ENCODE measurements at places on chromosomes 3 and 15. TPM values are rescaled to one million over a fixed set of nuclear protein-coding genes. Genes with fewer than 3 reads are reported as not detected.

The PFN2 gene
- polyA plus RNA-seq, result 258 TPM

The LINGO1 gene
- polyA plus RNA-seq, result 9.1 TPM

The PLSCR4 gene
- polyA plus RNA-seq, result 15.1 TPM

The SNRK gene
- 45.3 TPM for polyA plus RNA-seq

The HGD gene
- not detected for polyA plus RNA-seq

The STAC gene
- polyA plus RNA-seq, result 37.8 TPM

The RASL12 gene
- polyA plus RNA-seq, result 14.1 TPM

The SLC12A1 gene
- 0.34 TPM for polyA plus RNA-seq

The GAP43 gene
- 3.6 TPM for polyA plus RNA-seq

The TMEM40 gene
- 15.1 TPM for polyA plus RNA-seq

The SLC22A14 gene
- polyA plus RNA-seq, result 0.28 TPM

The FMN1 gene
- 1.7 TPM for polyA plus RNA-seq

The LOXL1 gene
- polyA plus RNA-seq, result 43.5 TPM

The TGM5 gene
- 0.04 TPM for polyA plus RNA-seq

The SAMD7 gene
- not detected for polyA plus RNA-seq

The ATP1B3 gene
- 130 TPM for polyA plus RNA-seq

The GOLGA8T gene
- polyA plus RNA-seq, result not detected

The HRG gene
- polyA plus RNA-seq, result not detected

The MUSTN1 gene
- polyA plus RNA-seq, result 109 TPM

The RNF7 gene
- polyA plus RNA-seq, result 92.6 TPM

The STRA6 gene
- 1.4 TPM for polyA plus RNA-seq

The NDUFB4 gene
- 163 TPM for polyA plus RNA-seq

The KLHL40 gene
- polyA plus RNA-seq, result 138 TPM

The GHSR gene
- polyA plus RNA-seq, result not detected

The RLBP1 gene
- 0.24 TPM for polyA plus RNA-seq

The UROC1 gene
- not detected for polyA plus RNA-seq

The CKMT1A gene
- 0.57 TPM for polyA plus RNA-seq

The EMC7 gene
- polyA plus RNA-seq, result 45.0 TPM

The INSYN1 gene
- polyA plus RNA-seq, result 11.3 TPM

The SKOR1 gene
- polyA plus RNA-seq, result 0.24 TPM

The MUC4 gene
- polyA plus RNA-seq, result 0.42 TPM

The AADACL2 gene
- polyA plus RNA-seq, result not detected

The C2CD4B gene
- 3.1 TPM for polyA plus RNA-seq

The CTXND1 gene
- polyA plus RNA-seq, result 1.3 TPM

The CCR9 gene
- polyA plus RNA-seq, result not detected

The ARPIN gene
- polyA plus RNA-seq, result 18.8 TPM

The BTLA gene
- polyA plus RNA-seq, result 0.68 TPM

The SCAANT1 gene
- polyA plus RNA-seq, result not detected

The CHRNA5 gene
- polyA plus RNA-seq, result 1.5 TPM

The C3orf85 gene
- polyA plus RNA-seq, result not detected

The C3orf20 gene
- polyA plus RNA-seq, result 0.15 TPM

The VPS13C gene
- 43.0 TPM for polyA plus RNA-seq

The GABRR3 gene
- not detected for polyA plus RNA-seq

The TM4SF18 gene
- 15.7 TPM for polyA plus RNA-seq

The GASK1A gene
- polyA plus RNA-seq, result 8.9 TPM

Measured in muscle of back (tissue), 13 donors.